ENCODE measurements at places on chromosomes 11 and 22.

GRCh38 chr22:36344106-36344827 lies 43.5 kb downstream of the MYH9 start:
- DNase-seq = no peak

GRCh38 chr11:17948296-17948695 lies 64.6 kb downstream of the SERGEF start:
- no peak for DNase-seq

GRCh38 chr11:18527512-18527911 lies 770 bp upstream of the TSG101 start:
- peak; percentile 50 for DNase-seq

DNA sequence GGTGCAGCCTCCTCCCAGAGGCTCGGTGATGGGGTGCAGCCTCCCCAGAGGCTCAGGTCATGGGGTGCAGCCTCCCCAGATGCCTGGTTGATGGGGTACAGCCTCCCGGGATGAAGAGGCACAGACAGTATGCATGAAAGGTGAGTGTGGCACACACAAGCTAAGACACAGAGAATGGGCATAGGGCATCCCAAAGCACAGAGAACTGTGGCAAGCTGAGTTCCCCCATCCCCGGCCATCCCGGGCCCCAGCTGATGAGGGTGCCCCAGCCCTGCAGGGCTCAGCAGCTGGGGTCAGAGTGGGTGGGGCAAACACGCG lies 4.8 kb upstream of the SYT8 start:
- DNase-seq = no peak

- peak; percentile 41 for DNase-seq
These were observed at the start of gene MOB2 for GRCh38 chr11:1486054-1486825. Gene MOB2 (minus strand): TSS chr11:1486779. CDS start chr11:1486556, 223 bp downstream.
